ENCODE measurements at places on chromosomes 1 and 21.
A peak's percentile ranks its signal among the peaks of the same experiment; 100 is the strongest.

DNA sequence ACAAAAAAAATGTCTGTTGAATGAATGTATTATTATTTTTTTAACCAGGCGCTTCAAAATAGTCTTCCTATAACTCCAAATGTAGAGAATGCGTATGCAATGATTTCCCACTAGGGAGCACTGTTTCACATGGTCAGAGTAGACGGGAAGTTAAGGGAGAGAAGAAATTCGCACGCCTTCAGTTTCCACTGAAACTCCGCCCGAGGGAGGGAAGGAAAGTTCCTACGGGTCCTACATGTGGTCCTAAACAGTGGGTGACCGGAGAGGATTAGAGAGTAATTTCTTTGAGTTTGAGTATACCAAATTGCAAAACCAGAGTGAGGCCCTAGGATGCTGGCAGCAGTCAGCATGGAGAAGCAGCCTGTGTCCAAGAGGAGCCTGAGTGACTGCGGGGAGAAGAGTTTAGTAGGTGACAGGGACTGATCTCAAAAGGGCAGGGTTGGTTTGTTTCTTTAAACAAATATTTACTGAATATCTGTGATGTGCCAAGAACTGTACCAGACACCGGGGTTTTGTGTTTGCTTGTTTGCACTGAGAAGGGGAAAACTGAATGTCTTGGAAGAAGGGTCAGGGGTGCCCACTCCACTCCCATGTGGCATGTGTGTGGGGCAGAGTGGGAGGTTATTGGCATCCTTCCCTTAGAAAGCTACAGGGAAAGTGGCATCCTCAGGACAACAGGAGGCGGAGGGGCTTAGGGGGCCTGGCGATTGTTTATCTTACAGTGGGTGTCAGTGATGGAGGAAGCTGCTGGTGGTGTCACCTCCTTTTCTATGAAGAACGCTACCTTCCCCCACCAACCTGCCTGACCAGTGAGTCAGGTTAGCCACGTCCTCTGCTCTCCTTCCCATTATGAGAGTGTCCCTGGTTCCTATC, 22.8 kb downstream of the RNU5D-1 start:
- no peak for DNase-seq

DNA sequence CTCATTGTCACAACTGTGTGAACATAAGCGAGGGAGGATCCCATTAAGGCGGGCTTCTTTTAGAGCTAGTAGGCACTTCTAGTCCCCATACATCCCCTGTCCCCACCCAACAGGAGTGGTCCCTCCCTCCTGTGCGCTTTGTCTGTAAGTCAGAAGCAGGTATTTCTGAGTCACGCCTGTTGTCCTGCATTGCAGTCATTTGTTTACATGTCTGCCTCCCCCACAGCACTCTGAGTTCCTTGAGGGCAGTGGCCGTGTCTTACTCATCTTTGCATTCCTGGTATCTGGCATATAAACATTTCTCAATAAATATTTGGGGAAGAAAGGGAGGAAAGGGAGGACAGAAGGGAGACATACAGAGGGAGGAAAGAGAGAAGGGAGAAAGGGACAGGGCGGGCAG, 40.3 kb downstream of the PLEKHA6 start:
- peak; percentile 85 for DNase-seq

DNA sequence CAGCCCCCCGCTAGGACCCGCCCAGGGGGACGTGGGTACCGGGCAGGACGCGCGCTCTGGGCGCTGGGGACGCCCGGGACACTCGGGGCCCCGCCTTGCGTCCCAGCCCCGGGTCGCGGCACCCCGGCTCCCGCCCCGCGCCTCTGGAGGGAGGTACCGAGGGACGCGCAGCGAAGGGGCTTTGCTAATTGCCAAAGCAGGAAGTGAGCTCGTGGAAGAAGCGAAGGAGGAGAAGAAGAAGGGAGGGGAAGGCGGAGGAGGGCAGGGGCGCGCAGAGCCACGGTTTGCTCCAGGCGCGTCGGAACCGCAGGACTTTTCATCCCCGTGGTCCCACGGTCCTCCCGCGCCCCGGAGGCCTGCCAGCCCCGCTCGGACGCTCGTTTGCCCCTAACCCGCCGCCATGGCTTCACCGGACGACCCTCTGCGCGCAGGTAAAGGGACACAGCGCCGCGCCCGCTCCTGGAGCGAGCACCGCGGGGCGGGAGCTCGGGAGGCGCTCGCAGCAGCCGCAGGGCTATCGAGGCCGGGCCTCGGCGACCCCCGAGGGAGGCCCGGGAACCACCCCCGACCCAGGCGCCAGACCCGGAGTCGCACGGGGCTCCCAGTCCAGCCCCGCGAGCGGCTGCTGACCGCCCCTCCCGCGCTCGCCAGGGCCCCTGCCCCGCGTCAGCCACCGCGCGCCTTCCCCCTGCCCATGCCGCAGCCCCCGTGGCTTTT, 1.3 kb downstream of the EDARADD start:
- DNase-seq, result no peak

- DNase-seq, result no peak
Measured at GRCh38 chr1:91018006-91018405, 3.8 kb downstream of the ZNF644 start.

GRCh38 chr1:10051656-10052055, 18.9 kb downstream of the UBE4B start:
- DNase-seq, result no peak

GRCh38 chr1:196535727-196536126, 72.5 kb downstream of the KCNT2 start:
- DNase-seq, result no peak

GRCh38 chr1:230818367-230818766, 50.0 kb downstream of the C1orf198 start:
- DNase-seq, result no peak

DNA sequence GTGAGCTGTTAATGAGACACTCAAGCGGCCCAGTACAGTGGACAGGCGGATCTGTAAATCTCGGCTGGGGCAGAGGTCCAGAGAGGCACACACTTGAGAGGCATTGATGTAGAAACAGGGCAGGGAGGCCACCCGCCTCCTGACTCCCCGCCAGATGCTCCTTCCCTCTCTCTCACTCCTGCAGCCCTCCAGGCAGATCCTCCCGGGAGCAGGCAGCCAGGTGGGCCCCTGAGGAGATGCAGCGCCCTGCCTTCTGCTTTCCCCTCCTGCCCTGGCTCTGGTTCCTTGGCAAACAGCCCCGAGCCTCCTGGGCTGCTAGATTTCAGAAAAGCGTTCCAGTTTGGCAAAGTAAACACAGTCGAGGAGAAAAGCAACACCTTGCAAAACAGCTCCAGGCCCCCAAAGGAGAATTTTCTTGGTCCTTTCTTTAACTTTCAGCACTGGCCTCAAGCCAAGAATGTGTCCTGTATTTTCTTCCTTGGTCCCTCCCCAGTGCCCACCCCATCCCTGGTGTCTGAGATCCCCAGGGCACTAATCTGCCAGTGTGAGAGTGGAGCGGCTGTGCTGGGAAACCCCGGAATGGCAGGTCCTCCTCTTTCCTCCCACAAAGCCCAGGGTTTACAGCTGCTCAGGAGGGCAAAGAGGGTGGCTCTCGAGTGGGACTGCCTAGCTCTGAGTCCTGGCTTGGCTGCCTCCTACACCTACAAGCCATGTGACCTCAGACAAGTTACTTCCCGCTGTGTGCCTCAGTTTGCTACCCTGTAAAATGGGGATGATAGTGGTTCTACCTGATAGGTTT, 29.4 kb upstream of the IFNLR1 start:
- DNase-seq, result no peak

DNA sequence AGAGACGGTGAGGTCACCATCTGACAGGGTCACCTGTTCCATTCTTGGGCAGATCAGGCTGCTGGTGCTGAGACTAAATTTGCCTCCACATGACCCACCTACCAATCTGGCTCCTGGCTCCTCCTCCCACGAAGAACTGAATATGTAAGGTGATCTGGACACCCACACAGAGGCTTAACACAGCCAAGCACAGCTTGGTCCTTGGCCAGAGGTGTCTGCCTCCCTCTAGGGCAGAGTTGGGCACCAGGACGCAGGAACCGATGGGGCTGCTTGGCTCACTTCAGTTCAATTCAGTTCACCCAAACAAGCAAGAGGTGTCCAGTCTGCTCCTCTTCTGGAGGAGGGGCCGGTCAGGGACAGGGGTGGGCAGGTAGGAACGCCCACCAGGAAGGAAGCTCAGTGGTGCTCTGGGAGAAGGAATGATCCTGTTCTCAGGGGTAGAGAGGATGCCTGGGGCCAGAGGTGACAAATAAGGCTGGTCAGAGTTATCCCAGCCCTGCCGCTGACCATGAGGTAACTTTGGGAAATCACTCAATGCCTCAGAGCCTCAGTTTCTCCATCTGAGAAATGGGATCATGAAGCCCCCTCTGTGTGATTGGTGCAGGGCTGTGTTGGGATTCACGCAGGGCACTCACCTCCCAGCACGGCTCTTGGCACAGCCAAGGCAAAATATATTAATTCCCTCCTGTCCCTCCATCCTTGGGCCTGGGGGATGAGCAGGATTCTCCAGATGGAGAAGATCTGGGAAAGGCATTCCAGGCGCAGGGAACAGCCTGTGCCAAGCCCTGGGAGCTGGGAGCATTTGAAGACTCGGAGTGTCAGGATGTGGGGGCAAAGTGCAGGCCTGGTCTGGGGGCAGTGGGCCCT, 284.5 kb downstream of the PTPRU start:
- no peak for DNase-seq

- no peak for DNase-seq
Measured at GRCh38 chr1:215507119-215507518, 60.0 kb upstream of the KCTD3 start.

- no peak for DNase-seq
Measured at GRCh38 chr1:33122483-33123178, 41.7 kb downstream of the AZIN2 start.

- no peak for DNase-seq
Measured at GRCh38 chr1:66350001-66350547, 183.9 kb upstream of the SGIP1 start.

DNA sequence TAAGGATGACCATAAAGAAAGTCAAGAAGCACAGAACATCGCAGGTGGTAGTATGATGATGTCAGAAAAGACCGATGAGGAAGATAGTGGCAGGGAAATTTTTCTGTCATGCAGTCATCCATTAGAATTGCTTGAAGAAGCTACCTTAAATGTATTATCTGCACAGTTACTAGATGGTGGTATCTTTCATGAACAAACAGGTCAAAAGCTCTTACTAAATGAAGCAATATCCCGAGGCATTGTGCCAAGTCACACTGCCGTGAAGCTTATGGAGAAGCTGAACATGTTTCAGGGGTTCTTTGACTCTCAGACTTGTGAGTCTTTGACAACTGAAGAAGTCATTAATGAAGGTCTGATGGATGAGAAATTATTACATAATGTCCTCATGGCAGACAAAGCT, 128.8 kb downstream of the MACF1 start:
- no peak for DNase-seq

GRCh38 chr1:18794561-18794960, 64.9 kb downstream of the TAS1R2 start:
- no peak for DNase-seq

GRCh38 chr1:114114185-114115094, 39.2 kb downstream of the SYT6 start:
- no peak for DNase-seq

DNA sequence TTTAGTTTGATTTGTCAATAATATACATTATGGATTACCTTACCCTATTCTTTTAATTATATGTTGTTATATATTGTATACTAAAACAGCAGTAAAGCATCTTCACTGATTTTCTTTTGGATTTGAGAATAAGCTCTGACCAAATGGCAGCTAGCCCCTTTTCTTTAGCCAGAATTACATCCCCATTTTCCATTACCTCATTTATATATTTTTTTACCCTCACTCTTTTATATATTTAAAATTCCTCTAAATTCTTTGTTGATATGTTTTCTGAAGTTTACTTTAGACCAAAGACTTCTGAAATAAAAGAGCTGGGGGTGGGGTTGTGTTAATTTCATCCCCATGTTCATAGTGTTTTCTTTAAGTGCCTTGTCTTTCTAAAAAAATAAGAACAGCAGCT, 24.6 kb downstream of the ANGPTL1 start:
- DNase-seq, result no peak

- DNase-seq, result no peak
Measured at GRCh38 chr1:160164121-160164520, 12.7 kb downstream of the ATP1A4 start.

GRCh38 chr1:99228153-99228552, 36.1 kb upstream of the PLPPR4 start:
- DNase-seq, result no peak
